ENCODE measurements at places on chromosomes 6 and 20.

- DNase-seq: no peak
Observed at GRCh38 chr6:34718976-34719375, 22.4 kb upstream of the ILRUN start.

- no peak for DNase-seq
Observed at GRCh38 chr6:17700421-17701416, 6.0 kb downstream of the NUP153 start.

DNA sequence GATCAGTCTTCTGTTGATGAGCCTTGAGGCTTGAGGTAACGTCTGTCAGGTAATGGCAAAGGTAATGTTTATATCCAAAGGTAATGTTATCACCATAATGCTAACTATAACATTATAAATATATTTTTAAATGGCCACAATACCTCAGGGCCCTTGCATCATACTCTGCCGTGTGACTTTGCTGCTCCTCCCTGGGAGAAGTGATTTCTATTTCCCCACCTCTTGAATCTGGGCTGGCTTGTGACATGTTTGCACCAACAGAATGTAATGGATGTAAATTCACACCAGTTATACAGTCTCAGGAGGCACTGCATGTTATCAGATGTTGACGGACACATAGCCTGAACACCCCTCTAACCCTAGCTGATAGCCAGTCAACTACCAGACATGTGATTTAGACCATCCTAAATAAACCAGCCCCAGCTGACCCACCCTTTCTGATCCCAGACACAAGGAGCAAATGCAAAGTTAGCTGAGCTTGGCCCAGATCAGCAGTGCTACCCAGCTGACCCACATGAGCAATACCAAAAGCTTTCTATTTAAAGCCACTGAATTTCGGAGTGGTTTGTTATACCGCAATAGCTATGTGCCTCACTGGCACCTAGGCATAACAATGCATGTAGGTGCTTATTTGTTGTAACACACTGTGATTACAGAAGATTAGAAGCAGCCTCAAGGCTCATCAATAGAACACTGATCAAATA is 93.8 kb upstream of the SIRPA start:
- no peak for DNase-seq

- DNase-seq: no peak
Observed at GRCh38 chr6:130895516-130895915, 68.3 kb downstream of the SMLR1 start.

DNA sequence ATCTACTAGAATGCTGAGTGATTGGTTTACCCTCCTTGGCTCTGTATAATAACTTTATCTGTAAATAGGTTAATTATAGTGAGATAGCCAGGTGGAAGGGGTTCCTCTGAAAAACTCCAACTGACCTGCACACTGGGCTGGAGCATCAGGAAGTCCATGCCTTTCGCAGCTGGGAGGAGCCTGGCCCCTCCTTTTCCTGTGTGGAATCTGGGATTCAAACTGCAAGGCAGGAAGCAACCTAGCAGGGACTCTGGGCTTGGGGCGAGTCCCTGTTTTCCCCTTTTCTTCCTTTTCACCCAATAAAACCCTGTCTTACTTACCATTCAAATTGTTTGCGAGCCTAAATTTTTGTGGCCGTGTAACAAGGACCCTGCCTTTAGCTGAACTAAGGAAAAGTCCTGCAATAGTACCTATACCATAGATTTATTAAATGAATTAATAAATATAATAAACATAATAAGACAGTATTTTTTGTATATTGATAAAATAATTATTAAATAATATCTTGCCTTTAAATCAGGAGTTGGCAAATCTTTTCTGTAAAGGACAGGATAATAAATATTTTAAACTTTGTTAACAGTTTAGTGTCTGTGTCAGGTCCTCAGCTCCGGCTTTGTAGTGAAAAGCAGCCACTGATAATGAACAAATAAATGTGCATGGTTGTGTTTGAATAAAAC is 406.2 kb upstream of the MMS22L start:
- DNase-seq: no peak

- DNase-seq: no peak
Observed at GRCh38 chr6:47936820-47937219, 155.0 kb downstream of the OPN5 start.

DNA sequence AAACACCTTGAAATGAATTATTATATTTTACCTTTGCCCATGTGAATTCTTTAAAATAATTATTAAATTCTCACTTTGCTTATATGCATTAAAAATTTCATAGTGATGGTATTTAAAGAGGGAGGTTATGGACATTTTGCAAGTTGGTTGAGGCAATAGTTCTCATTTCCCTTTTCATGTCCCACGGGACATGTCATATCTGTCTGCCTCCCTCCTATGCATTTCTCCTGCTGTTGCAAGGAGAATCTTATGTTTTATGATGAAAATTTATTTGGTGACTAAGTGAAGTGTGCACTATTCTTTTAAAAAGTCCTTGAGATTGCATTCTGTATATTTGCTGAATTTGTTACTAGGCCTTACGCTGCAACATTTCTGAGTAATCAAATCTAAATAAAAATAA is 67.2 kb downstream of the UTRN start:
- no peak for DNase-seq

GRCh38 chr6:79225717-79226599 is 8.5 kb downstream of the HMGN3 start:
- no peak for DNase-seq

DNA sequence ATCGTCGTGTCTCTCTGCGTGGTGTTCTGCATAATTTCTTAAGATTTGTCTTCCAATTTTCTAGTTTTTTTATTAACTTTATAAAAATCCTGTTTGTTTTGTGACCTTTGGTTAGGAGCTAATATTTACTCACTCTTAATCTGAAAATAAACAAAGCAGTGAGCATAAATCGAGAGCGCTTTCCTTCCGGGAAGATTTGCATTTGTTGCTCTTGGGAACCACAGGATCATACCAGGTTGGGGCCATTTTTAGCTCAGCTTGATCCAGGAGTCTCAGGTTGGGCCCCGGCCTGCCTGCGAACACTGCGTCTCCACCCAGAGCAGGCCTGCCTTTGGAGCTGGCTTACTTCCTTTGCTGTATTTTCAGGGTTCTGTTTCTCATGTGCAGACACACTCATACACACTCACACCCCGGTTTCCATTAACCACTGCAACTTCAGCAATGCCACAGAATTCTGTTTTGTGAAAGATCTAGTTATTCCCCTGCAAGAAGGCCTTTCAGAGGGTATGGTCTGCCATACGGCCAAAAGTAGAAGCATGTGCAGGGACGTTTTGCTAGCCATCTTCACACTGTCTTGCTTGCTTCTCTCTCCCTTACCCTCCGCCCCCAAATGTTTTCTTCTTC is 17.3 kb downstream of the BPHL start:
- DNase-seq: no peak

GRCh38 chr6:128519132-128519930 is 1.1 kb downstream of the PTPRK start:
- peak; percentile 69 for DNase-seq

- peak; percentile 77 for DNase-seq
Observed at GRCh38 chr6:44078827-44079671, 48.2 kb downstream of the MRPL14 start.

DNA sequence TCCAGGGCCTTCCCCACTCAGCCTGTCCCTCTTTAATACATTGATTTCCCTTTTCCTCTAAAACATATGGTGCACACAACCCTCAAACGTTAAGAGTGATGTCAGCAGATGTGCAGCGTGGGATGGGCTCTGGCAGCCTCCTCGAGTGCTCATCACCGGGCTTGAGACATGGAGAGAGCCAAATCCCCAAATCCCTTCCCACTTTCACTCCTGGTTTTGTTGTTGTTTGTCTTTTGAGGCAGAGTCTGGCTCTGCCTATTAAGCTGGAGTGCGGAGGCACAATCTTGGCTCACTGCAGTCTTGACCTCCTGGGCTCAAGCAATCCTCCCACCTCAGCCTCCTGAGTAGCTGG is 5.8 kb upstream of the PLTP start:
- no peak for DNase-seq

DNA sequence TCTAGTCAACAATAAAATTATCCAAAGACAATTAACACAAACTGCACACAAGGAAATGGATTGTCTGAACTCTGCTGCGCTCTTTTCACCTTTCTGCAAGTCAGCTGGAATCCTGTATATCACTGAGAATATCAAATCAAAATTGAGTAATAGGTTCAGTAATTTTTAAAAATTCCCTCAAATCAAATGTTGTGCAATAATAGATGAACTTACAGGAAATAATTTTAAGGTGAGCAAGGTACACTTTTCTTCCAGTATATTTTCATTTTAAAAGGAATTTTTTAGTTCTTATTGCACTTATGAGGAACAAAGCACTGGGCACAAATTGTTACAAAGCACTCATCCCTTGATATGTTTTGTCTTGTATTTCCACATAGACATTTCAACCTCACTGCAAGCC is 1.2 kb downstream of the SAYSD1 start:
- no peak for DNase-seq

- no peak for DNase-seq
Observed at GRCh38 chr6:35402136-35402855, 49.8 kb upstream of the FANCE start.

DNA sequence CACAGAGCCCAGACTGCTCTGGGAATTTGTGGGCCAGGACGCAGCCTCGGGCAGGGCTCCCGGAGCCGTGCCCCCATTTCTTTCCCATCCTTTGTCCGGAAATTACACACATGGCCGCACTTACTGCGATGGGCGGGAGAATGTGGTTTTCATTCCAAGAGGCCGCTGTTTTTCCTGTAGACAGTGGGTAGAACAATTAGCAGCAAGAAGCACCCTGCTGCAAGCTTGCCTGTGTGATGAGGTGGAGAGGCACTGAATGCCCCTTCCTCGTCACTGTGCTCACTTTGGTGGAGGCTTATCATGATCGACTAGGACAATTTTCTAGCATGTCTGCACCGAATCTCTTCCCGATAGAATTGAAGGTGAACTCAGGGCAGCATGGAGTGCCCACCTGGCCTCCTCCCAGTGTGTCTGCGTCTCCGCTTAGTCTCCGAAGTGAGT is 102.8 kb downstream of the DACT2 start:
- DNase-seq: no peak

DNA sequence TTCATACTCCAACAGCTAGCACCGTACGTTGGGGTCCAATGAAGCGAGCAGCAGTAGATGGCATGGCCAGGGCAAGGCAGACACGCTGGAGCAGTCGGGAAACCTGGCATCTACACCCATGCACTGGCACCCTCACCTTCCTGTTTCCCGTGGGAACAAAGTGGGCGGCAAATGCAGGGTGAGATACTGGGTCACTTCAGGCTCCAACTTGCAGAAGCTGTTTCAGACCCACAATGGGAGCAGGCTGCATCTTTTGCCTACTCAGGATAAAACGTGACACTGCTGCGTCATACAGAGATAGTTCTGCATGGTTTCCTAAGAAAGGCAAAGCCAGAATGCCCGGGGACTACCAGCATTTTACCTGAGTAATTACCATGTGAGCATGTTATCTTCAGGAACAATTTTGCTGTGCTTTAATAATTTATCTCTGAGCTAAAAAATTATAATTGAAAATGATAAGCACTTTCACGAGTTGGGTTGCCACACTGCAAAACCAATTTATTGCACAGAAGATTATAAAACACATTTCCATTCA is 10.9 kb upstream of the CD93 start:
- no peak for DNase-seq

DNA sequence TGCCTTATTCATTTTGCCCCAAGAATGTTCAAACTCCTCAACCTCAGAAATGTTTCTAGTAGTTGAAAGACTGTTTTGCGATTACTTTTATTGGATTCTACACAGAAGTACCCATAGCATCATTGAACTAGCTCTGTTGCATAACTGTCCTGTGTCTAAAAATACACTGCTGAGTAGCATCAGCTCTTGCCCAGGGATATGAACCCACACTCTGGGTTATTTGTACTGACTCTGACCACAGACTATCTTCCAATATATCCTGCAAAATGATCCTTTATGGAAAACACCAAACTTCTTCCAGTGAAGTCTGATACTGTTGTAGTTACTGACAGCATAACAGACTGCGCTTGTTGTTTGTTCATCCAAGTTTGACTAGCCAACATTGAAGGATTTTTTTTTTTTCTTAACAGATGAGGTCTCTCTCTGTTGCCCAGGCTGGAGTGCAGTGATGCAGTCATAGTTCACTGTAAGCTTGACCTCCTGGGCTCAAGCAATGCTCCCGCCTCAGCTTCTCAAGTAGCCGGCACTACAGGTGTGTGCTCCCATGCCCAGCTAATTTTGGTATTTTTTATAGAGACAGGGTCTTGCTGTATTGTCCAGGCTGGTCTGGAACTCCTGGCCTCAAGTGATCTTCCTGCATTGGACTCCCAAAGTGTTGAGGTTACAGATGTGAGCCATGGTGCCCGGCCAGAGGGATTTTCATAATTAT is 49.9 kb downstream of the TULP4 start:
- no peak for DNase-seq

DNA sequence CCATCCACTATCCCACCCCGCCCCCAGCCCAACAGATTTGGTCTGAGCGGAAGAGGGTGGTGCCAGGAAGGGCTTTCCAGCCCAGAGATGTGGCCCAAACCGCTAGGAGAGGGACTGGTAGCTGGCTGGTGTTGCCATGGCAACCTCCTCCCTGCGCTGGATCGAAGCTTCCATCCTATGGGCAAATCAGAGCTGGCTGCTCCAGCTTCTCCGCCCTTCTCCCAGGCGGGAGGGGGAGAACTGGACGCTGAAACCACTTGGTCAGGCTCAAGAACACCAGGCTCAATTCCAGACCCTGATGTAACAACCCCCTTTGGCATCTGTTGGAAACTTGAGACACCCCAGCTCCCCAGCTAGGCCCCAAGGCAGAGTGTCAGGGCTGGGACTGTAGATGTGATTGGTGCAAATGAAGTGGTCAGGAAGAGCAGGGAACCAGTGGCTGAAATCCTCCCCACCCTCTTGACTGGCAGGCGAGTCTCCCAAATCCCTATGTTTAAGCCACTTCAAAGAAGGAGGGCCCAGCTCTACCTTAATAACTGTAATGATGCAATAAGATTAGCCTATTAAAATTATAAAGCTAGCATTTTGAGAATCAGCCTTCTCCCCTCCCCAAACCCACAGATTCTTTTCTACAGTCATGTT is 4.2 kb downstream of the RIMS4 start:
- DNase-seq: peak; percentile 48

- no peak for DNase-seq
Observed at GRCh38 chr20:20820104-20820503, 107.7 kb upstream of the RALGAPA2 start.

DNA sequence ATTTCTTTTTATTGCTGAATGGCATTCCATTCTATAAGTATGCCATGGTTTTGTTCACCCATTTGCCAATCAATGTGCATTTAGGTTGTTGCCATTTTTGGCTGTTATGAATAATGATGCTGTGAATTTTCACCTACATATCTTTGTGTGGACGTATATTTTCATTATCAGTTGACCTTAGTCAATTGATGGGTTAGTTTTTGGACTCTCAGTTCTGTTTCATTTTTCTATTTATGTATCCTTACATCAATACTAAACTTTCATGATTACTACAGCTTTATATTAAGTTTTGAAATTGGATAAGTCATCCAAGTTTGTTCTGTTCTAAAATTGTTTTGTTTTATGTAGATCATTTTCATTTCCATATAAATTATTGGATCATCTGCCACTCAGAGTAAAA is 261.9 kb upstream of the CNR1 start:
- DNase-seq: no peak

Data from right renal pelvis (tissue), 4 donors.